ENCODE measurements at places on chromosomes 5 and 9. TPM values are rescaled to one million over a fixed set of nuclear protein-coding genes. Genes with fewer than 3 reads are reported as not detected.

DNA sequence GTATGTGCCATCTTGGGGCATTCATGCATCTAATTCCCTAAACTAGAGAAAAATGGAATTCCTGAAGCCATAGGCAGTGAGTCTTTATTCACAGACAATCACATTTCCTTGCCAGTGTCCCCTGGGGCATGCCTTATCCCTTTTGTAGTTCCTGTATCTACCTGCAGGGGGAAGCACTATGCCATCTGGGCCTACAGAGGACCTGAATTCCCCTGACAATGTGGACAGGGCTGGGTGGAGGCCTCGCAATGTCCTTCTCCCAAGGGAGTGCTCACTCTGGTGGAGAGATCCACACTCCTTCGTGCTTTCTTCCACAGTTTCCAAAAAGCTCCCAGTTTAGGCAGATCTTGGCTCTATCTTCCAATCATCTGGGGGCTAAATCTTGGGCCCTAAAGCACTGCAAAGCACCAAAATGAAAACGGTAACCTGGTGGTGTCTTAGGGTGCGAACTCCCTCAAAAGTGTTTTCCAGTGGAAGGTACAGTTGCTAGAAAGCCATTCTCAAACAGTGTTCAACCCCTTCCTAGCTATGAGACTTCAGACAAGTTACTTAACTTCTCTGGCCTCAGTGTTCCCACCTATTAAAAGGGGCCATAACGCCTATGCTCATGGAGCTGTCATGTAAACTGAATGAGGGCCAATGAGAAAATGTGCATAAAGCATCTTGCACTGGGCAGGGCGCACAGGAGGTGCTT lies 17.5 kb downstream of the WHRN start:
- peak; percentile 34 for DNase-seq
- peaks cover 15% of the 10 kb centered on the region for H3K4me1 ChIP-seq
- H3K36me3 ChIP-seq = no peaks in the 10 kb centered on the region
- H3K27me3 ChIP-seq = no peaks in the 10 kb centered on the region
- no peak overlapping the region for H3K4me3 ChIP-seq
- H3K27ac ChIP-seq = no peak overlapping the region

DNA sequence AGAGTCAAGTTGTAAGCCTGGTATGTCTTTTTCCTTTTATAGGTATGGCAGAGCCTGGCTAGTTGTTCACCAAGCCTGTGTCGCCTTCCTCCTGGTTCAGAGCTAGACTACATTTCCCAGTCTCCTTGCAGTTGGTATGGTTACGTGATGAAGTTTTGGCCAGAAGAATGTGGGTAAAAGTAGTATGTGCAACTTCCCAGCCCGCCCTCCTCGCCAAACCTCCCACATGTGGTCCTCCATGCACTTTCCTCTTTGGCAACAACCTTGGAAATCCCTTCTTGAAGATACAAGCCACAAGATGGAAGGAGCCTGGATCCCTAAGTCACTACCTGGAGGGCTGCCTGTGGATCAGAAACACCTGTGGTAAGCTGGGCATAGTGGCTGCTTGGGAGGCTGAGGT lies 36.0 kb upstream of the MSH3 start:
- H3K27me3 ChIP-seq = no peaks in the 10 kb centered on the region
- no peak for DNase-seq
- no peak overlapping the region for H3K4me3 ChIP-seq
- H3K4me1 ChIP-seq = no peaks in the 10 kb centered on the region
- no peaks in the 10 kb centered on the region for H3K36me3 ChIP-seq
- H3K27ac ChIP-seq = no peak overlapping the region

- H3K36me3 ChIP-seq = no peaks in the 10 kb centered on the region
- H3K27me3 ChIP-seq = no peaks in the 10 kb centered on the region
- H3K4me1 ChIP-seq = peaks cover 11% of the 10 kb centered on the region
- H3K4me3 ChIP-seq = no peak overlapping the region
- DNase-seq = no peak
Observed at GRCh38 chr5:109703829-109704228, 14.1 kb downstream of the MAN2A1 start.

Gene ARHGAP26
- 16.5 TPM for total RNA-seq

DNA sequence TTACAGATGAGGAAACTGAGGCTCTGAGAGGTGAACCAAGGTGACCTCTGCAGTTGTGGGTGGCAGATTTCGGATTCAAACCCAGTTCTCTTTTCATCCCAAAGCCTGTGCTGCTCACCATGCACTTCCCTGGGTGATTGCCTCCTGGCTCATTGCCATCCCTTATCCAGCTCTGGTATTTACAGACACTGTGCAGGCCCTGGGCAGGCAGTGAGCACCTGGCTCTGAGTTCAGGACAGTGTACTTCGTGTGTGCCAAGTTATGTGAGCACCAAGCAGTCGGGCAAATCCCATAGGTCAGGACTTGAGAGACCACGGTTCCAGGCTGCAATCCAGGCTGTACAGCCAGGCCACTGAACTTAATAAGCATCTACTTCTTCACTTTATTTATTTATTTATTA lies 1.4 kb downstream of the LRSAM1 start:
- peaks cover 23% of the 10 kb centered on the region for H3K36me3 ChIP-seq
- H3K4me3 ChIP-seq = peak overlapping the region; percentile 91
- no peaks in the 10 kb centered on the region for H3K27me3 ChIP-seq
- no peak for DNase-seq
- H3K4me1 ChIP-seq = peaks cover 6% of the 10 kb centered on the region
- no peak overlapping the region for H3K27ac ChIP-seq

Measured in GM12878 (cell line).